ENCODE measurements at places on chromosomes 11 and 22.

DNA sequence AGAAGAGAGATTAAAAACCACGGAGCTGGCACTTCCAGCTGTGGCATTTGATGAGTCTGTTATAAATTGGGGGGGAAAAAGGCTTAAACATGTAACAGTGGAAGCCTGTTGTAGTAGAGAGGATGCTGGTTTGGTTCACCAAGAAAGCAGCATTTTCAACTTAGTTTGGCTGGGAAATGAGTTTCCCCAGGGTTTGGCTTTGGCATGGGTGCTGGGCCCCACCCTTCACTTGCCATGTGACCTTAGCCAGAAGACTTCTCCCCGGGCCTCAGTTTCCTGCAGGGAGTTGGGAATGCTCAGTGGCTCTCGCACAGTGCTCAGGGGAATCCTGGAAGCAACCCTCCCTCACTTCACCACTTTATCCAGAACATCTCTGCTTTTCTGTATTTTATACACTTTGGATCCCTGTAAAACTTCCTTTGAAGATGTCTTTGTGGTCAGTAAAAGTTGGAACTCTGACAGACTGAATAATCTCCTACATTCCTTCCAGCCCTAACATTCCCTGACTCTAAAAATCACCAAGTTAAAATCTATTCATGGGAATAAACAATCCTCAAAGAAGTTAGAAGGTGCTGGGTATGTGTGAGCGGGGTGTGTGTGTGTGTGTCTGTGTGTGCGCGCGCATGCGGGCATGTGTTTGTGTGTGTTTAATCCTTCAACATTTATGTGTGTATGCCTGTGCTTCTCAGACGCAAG lies 166.0 kb downstream of the TENM4 start:
- H3K4me3 ChIP-seq = no peak overlapping the region
- H3K27ac ChIP-seq = no peak overlapping the region
- H3K4me1 ChIP-seq = no peaks in the 10 kb centered on the region
- DNase-seq = no peak
- H3K27me3 ChIP-seq = no peaks in the 10 kb centered on the region
- no peaks in the 10 kb centered on the region for H3K36me3 ChIP-seq

- no peak for DNase-seq
- H3K27me3 ChIP-seq = no peaks in the 10 kb centered on the region
- no peak overlapping the region for H3K27ac ChIP-seq
- H3K36me3 ChIP-seq = no peaks in the 10 kb centered on the region
- peaks cover 2% of the 10 kb centered on the region for H3K4me1 ChIP-seq
Measured at GRCh38 chr22:46869831-46870441, 107.5 kb downstream of the TBC1D22A start.

DNA sequence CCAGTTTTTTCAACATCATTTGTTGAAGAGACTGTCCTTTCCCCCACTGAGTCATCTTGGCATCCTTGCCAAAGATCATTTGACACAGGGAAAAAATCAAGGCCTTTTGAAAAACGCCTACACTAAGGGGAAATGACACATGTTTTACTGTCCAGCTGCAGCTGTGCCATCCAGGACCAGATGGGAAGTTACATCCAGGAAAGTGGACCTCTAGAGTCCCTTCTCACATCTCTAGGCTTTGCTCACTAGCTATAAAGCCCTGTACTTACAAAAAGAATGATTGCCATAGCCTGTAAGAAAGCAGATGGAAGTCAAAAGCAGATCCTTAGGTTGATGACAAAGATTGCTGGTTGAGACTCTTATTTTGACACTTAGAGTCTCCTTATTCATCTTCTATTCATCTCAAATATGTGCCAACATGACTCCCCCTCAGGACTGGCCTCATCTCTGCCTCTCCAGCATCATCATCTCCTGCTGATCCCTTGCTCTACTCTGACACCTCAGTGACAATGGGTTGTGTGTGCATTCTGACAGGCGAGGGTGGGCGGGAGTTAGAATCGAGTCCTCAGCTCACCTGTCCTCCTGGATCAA lies 22.8 kb downstream of the OSBP2 start:
- no peaks in the 10 kb centered on the region for H3K36me3 ChIP-seq
- no peaks in the 10 kb centered on the region for H3K27me3 ChIP-seq
- no peak overlapping the region for H3K27ac ChIP-seq

DNA sequence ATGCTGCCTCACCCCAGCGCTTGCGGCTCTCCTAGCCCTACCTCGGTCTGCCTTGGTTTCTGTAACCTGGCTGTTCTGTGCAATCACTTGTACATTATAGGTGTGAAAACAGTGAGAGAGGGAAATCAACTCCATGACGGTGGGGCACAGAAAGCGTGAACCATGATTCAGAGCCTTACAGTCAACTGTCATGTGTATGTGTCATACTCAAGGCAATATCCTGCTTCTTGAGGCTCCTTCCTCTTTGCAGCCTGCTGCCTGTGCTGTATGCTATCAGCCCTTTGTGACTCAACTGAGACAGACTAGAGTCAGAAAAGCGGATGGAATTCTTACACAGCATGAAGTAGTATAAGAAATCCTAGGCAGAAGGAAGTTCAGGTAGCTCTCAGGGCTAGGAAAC lies 2.1 kb downstream of the NRIP3 start:
- no peak for DNase-seq
- no peak overlapping the region for H3K4me3 ChIP-seq
- H3K27ac ChIP-seq = no peak overlapping the region
- peaks cover 17% of the 10 kb centered on the region for H3K27me3 ChIP-seq
- peaks cover 17% of the 10 kb centered on the region for H3K4me1 ChIP-seq

GRCh38 chr22:50314455-50315288 lies 7.2 kb upstream of the PLXNB2 start:
- no peaks in the 10 kb centered on the region for H3K27me3 ChIP-seq
- no peak overlapping the region for H3K27ac ChIP-seq
- no peak for DNase-seq
- H3K36me3 ChIP-seq = no peaks in the 10 kb centered on the region
- peaks cover under 1% of the 10 kb centered on the region for H3K4me1 ChIP-seq
- no peak overlapping the region for H3K4me3 ChIP-seq

DNA sequence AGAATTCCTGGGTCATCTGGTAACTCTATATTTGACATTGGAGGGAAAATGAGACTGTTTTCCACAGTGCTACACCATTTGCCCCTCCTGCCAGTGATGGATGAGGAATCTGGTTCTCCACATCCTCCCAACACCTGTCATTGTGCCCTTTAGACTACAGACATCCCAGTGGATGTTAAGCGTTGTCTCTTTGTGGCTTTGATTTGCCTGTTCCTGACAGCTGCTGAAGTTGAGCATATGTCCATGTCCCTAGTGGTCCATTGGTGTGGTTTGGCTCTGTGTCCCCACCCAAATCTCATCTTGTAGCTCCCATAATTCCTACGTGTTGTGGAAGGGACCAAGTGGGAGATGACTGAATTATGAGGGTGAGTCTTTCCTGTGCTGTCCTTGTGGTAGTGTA lies 88.5 kb downstream of the BRD1 start:
- no peaks in the 10 kb centered on the region for H3K36me3 ChIP-seq
- no peak for DNase-seq
- H3K27me3 ChIP-seq = no peaks in the 10 kb centered on the region

DNA sequence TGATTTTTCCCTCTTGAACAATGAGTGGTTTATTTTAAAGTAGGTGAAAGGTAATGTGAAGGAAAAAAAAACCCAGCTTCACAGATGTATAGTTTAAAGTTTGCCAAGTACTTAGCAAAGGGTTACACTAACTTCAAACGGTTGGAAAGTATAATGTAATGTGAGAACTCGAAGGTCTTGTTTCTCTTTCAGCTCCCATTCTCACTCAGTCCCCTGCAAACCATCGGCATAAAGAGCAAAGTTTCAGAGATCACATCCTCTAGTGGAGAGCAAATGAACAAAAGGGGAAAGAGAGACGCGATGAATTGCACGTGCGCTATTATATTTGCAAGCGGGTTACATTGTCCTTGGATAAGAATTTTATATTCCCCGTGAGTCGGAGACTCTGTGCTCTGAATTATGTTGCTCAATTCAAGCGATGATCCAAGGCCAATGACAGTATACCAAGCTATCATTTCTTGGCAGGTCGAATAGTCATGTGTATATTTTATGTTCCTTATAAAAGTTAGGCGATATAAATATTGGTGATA lies 37.6 kb upstream of the BIRC3 start:
- H3K4me3 ChIP-seq = no peak overlapping the region
- H3K27ac ChIP-seq = peak overlapping the region; percentile 64
- no peaks in the 10 kb centered on the region for H3K36me3 ChIP-seq
- peak; percentile 48 for DNase-seq
- peaks cover 34% of the 10 kb centered on the region for H3K4me1 ChIP-seq
- H3K27me3 ChIP-seq = no peaks in the 10 kb centered on the region

DNA sequence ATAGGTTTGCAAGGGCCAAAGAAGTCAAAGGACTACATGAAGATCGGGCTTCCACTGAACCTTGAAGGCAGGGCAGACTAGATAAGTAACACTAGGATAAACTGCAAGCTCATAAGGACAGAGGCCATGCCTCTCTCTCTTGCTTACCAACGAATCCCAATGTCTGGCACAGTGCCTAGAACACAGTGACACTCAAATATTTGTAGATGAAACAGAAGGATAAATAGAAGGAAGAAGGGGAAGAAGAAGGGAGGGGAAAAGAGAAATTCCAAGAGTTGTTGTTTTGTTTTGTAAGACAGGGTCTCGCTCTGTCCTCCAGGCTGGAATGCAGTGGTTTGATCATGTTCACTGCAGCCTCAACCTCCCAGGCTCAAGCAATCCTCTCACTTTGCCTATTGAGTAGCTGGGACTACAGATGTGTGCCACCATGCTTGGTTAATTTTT lies 26.9 kb downstream of the SIK3 start:
- peak; percentile 43 for DNase-seq
- H3K4me3 ChIP-seq = no peak overlapping the region
- peaks cover 43% of the 10 kb centered on the region for H3K4me1 ChIP-seq
- no peaks in the 10 kb centered on the region for H3K36me3 ChIP-seq
- H3K27me3 ChIP-seq = no peaks in the 10 kb centered on the region
- no peak overlapping the region for H3K27ac ChIP-seq

DNA sequence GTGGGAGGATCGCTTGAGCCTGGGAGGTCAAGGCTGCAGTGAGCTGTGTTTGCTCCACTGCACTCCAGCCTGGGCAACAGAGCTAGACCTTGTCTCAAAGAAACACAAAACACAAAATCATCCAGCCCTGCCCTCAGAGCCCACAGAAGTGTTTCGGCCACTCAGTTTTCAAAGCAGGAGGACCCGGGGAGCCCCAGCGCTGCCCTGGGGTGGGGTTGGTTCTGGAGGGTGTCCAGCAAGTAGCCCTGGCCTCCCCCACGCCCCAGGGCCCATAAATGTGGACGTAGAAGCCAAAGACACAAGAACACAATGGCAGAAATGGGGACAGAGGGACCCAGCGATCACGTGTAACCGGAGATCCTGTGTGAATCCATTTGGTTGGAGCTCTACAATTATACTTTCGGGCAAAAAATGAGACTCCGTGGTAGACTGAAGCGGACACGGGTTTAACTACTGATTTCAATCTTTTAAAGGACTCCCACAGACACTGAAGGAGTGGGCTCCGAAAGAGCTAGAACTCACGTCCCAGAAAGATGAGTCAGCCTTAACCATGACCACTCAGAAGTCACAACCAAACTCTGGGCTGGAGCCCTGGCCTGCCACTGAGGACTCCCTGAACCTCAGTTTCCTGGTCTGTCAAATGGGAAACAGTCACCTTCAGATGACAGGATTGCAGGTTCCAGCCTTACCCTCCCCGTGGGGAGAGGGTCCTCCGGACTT lies 9.0 kb upstream of the CYTH4 start:
- no peaks in the 10 kb centered on the region for H3K4me1 ChIP-seq
- no peaks in the 10 kb centered on the region for H3K36me3 ChIP-seq
- no peak overlapping the region for H3K4me3 ChIP-seq
- no peaks in the 10 kb centered on the region for H3K27me3 ChIP-seq
- no peak for DNase-seq
- no peak overlapping the region for H3K27ac ChIP-seq

- H3K27ac ChIP-seq = no peak overlapping the region
- H3K27me3 ChIP-seq = no peaks in the 10 kb centered on the region
- H3K36me3 ChIP-seq = no peaks in the 10 kb centered on the region
- H3K4me1 ChIP-seq = peaks cover 45% of the 10 kb centered on the region
- no peak for DNase-seq
Measured at GRCh38 chr11:12382451-12382850, 5.1 kb downstream of the PARVA start.

DNA sequence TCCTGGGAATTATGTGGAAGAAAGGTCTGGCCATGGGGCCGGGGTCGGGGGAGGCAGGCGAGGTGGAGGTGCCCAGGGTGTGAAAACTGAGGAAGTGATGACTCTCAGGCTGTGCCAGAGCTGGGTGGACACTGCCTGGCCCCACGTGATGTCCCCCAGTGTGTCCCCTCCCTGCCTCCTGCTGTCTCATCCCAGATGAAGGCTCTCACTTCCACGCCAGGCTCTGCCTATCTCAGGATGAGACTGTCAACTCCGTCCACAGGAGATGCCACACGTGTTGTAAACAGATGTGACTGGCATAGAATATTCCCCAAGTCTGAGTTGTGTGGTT lies 51.4 kb downstream of the RPS6KA4 start:
- H3K4me3 ChIP-seq = no peak overlapping the region
- H3K4me1 ChIP-seq = no peaks in the 10 kb centered on the region
- H3K27ac ChIP-seq = no peak overlapping the region
- H3K27me3 ChIP-seq = no peaks in the 10 kb centered on the region
- H3K36me3 ChIP-seq = no peaks in the 10 kb centered on the region

DNA sequence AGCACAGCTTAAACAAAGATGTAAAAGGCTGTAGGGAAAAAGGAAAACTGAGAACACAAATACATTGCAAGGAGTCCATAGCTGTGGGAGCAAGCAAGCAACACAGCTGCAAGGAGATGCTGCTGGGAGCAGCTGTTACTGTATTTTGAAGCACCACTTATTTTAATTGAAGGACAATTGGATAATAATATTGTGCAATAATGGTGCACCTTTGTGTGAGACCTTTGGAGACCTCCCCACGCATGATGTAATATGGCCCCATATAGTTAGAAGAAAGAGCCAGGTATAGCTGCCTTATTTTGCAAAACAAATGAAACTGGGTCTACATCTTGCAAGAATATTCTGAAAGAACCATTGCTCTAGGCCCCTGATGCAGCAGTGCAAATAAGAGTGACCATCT lies 191.1 kb upstream of the KIRREL3 start:
- H3K4me1 ChIP-seq = no peaks in the 10 kb centered on the region
- no peak overlapping the region for H3K4me3 ChIP-seq
- no peaks in the 10 kb centered on the region for H3K27me3 ChIP-seq
- H3K36me3 ChIP-seq = no peaks in the 10 kb centered on the region
- no peak overlapping the region for H3K27ac ChIP-seq
